ENCODE measurements at places on chromosomes 2 and 18.

DNA sequence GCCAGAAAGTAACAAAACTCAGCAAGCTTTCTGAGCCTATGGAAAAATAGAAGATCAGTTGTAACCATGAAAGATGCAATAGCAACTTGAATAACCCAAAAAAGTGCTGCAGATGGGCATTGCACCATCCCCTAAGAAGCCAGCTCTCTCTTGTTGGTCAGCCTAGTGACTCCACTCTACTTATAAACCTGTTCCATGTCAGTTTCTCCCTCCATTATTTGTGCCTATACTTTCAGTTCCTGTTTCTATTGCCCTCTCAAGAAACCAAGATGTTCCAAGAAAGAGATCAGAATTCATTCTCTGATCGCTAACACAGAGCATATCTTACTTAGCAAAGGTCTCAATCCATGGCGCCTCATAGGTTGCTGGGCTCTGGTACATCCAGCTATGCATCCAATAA lies 170.3 kb upstream of the MAP2 start:
- DNase-seq, result no peak

GRCh38 chr2:55985406-55985805 lies 61.8 kb upstream of the EFEMP1 start:
- no peak for DNase-seq

DNA sequence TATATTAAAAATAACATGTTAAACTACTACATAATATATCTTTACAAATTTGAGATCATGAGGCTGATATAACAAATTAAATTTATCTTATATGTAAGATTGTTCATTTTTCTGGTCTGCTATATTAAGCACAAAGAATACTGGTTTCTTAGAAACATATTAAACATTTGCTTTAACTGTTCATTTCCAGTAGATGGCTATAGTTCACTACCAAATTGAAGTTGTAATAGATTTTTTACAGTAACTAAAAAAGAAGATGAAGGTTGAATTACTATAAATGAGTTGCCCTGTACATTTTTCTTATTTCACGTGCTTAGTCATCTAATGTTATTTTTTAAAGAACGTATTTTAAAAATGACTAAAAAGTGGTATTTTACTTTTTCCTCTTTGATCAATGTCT lies 57.0 kb downstream of the ZNF407 start:
- DNase-seq, result no peak

DNA sequence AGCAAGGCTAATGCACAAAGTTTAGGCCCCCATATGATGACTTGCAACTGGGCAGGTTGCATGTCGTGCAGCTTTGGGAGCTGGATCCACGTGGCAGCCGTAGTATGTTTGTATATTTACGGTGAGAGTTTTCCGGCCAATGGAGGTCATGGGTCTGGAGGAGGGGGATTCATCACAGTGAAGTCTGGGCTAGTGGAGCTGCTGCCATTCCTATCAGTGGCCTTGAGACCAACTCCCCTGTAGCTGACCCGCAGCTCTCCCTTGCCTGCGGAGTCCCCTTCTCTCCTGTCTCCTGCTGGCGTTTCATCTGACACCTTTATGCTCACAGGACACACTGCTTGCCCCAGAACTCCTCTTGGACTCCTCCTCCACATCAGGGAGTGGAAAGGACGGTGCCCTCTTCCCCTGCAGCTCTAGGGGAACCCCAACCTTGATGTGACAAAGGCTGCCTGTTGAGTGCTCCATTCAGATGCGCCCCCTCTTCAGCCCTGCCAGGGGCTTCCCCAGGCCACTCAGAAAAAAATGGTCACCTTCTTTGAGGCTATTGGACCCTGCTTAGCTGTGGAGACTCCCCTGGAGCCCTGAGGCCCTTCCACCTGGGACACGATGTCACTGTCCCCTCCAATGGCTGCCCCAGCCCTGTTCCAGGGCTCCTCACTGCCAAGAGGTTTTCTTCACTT lies 121.7 kb downstream of the PXDN start:
- DNase-seq, result no peak

GRCh38 chr2:22035361-22035830 lies 911.6 kb downstream of the TDRD15 start:
- no peak for DNase-seq

- DNase-seq, result no peak
Observed at GRCh38 chr18:55988537-55988936, 400.5 kb upstream of the TCF4 start.

- no peak for DNase-seq
Observed at GRCh38 chr2:38438883-38439612, 62.0 kb upstream of the ATL2 start.

- no peak for DNase-seq
Observed at GRCh38 chr2:144268036-144268678, 251.8 kb downstream of the ZEB2 start.

DNA sequence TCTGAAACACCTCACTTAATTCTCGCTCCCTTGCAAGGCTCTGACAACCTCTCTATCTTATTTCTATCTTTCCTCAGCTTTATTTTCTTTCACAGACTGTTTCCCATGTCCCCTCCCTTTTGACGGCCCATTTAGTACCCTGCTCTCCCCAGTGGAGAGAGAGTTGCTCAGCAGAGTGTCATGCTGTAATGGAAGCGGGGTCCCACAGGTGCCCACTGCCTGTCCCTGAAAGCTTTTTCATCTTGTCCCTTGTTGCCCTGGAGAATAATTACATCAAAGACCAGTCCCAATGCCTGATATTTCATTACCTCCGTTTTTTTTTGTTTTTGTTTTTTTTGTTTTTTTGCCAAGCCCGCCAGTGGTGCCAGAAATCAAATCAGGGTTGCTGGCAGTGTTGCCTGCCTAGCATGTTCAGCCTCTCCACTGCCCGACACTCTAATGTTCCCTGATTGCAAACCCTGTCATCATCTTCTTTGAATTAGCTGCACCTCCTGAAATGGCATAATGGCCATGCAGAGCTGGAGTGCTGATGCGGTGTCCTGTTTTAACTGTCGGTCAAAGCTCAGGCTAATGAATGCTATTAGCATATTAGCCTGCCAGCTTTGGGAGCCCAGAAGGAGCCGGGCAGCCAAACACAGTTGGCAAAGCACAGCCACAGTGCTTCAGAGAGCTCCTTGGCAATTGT lies 71.2 kb upstream of the CAVIN2 start:
- no peak for DNase-seq

DNA sequence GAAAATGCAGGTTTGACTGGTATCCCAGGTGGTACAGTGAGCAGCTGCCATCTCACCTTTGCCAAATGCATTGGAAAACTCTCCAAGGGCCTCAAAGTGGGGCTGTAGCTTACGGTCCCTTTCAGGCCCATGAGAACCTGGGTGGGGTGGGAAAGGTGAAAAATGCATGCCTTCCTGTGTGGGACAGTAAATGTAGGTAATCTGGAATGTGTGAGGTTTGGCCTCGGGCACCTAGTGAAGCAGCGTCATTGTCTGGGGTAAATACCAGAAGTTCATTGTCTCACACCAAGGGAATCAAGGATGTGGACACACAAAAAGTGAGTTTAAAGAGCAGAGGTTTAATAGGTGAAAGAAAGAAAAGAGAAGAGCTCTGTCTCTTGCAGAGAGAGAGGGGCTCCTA lies 36.6 kb downstream of the TIMM21 start:
- DNase-seq, result no peak
